Activated naive CD8-positive, alpha-beta T cell treated with anti-CD3 and anti-CD28 coated beads for 36 hours (primary cell): ENCODE measurements at places on chromosomes 13 and 19.
A peak's percentile ranks its signal among the peaks of the same experiment; 100 is the strongest.

DNA sequence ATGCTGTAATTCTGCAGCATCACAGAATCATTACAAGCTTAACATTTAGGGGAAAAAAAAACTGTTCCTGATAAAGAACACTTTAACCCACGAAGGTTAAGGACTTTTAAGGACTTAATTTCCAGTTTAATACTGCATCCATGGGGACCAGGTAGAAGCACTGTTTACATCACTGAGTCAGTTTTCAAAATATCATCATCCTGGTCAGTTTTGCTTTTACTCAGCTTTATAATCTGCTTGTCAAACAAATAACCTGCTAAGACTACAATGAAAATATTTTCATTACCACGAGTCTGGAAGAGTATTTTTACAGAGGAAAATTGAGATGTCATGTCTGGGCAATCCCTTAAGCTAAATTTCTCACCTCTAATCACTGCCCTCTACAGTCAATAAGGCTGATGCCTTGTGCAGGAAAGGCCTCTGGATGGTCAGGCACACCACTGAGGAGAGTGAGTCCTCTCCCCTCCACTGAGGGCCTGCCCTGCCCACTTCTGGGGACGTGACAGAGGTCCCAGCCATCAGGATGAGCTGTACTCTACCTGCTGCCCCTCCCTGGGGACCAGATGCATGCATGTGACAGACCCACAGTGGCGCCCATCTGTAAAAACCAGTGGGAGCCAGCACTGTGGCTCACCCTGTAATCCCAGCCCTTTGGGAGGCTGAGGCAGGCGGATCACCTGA lies 31.0 kb downstream of the FOXO1 start:
- DNase-seq, result no peak

- DNase-seq, result no peak
Measured at GRCh38 chr13:73996569-73996968, 137.6 kb downstream of the KLF12 start.

DNA sequence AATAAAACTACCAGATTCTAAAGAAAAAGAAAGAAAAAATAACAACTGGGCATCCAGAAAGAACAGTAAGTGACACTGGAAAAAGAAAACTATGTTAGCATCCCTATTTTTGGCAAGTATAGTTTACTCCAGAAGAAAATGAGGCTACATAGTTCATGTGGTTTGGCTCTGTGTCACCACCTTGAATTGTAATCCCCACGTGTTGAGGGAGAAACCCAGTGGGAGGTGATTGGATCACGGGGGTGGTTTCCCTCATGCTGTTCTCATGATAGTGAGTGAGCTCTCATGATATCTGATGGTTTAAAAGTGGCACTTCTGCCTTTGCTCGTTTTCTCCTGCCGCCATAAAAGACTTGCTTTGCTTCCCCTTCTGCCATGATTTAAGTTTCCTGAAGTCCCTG lies 76.9 kb downstream of the ITGBL1 start:
- DNase-seq, result no peak

- no peak for DNase-seq
Measured at GRCh38 chr19:13053761-13054625, 48.7 kb downstream of the LYL1 start.

DNA sequence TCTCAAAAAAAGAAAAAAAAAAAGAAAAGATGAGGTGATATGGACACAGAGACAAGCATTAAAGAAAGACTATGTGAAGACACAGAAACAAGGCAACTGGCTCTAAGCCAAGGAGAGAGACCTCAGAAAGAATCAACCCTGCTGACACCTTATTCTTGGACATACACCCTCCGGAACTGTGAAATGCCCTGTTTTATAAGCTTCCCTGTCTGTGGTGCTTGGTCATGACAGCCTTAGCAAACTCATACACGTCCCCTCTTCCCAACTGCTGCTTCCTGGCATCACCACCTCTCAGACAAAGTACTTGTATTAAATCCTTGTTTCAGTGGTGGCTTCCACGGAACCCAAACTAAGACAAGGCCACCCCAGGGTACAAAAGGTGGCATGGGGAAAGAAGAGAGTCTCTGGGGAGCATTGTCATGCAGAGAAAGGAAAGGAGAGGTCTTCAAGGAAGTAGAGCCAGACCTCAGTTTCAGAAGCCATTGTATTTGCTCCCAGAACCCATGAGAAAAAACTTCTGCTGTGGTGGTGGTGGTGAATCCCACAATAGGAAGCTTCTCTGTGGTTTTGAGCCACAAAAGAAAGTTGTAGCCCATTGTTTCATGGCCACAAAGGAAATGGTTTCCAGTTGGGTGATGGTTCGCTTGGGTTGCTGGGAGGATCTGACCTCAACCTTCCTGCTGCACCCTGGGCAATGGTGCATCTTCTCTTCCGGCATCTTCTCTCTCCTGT lies 16.3 kb upstream of the TSPAN16 start:
- peak; percentile 41 for DNase-seq

DNA sequence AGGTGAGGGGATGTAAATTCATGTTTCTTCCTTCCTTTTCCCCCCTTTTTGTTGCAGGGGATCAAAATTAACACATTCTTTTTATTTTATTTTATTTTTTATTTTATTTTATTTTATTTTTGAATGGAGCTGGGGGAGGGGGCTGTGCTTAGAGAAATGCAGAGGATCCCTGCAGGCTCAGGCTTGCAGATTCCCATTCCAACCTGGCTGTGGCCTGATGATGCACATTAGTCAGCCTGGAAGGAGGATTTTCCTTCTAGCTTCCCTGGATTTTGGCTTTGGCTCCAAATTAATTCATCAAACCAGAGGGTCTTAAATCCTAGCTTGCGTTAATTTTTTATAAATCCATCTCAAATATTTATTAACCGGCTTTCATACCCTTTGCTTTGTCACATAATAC lies 67.0 kb downstream of the FREM2 start:
- no peak for DNase-seq
